ENCODE measurements at places on chromosomes 4 and X. TPM values are rescaled to one million over a fixed set of nuclear protein-coding genes. Genes with fewer than 3 reads are reported as not detected.

GRCh38 chrX:22109442-22109841 lies 77.3 kb downstream of the PHEX start:
- no peak for DNase-seq

WDR44 gene
- total RNA-seq, result 18.8 TPM

- DNase-seq, result no peak
Observed at GRCh38 chrX:149853925-149854324, 27.1 kb upstream of the MAGEA8 start.

GRCh38 chr4:37528166-37528885 lies 157.8 kb downstream of the RELL1 start:
- no peak for DNase-seq

NSUN7 gene
- total RNA-seq, result 6.0 TPM

TLR10 gene
- total RNA-seq, result 0.12 TPM

- no peak for DNase-seq
Observed at GRCh38 chrX:112967341-112967740, 126.7 kb upstream of the AMOT start.

DNA sequence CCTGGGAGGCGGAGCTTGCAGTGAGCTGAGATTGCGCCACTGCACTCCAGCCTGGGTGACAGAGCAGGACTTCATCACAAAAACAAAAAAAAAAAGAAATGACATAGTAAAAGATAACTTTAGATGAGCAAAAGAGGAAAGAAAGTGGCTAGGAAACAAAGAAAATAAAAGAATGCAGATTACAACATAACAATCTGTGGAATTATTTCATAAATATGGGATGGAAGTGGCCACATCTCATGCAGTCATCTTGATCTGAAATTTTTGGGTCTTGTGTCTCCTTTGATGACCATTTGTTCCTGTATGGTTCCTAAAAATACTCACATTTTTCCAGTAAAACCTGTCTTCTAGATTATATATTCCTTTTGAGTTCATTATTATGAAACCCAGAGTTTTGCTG lies 271.4 kb downstream of the SPRY1 start:
- DNase-seq, result no peak

- DNase-seq, result no peak
Observed at GRCh38 chrX:78759081-78759480, 11.6 kb downstream of the LPAR4 start.

DNA sequence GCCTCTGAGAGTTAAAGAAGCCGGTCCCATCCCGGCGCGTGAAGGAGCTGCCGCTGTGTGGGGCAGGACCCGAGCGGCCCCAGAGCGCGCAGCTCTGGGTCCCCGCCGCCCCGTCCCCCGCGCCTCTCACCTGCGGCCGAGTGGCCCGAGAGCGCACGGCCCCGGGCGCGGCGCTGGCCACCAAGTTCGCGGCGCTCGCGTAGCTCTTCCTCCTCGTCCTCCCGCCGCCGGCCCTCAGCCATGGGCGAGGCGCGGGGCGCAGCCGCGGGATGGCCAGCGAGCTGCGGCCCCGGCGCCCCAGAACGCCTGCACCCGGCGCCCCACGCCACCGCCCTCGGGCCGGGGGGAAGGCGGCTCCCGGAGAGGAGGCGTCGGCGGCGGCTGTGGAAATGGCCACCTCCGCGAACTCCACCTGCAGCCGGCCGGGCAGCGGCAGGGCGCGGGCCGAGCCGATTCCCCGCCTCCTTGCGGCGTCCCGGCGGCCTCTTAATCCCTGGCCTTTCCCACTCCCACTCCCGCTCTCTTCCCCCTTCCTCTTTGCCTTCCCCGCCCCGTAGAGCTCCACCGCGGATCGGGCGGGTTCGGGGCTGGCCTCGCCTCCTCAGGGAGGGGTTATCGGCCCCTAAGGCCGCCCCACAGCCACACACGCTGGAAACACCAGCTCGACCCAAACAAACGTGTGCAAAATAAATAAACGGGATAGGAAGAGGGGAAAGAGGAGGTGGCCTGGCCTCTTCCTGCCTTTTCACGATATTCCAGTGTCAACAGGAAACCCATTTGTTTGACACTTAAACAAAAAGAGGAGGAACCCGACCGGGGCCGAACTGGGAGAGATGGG lies at the start of gene SH3D19:
Gene SH3D19, minus strand, starts transcription at position 495 of the 838 bp plus-strand sequence. Its CDS starts 253 bp downstream, at position 242.
- no peak for DNase-seq
